Neural progenitor cell (in vitro differentiated cells): ENCODE measurements at places on chromosomes 12 and 14.

GRCh38 chr12:16880864-16881285 is 274.9 kb upstream of the LMO3 start:
- DNase-seq = peak; percentile 36

DNA sequence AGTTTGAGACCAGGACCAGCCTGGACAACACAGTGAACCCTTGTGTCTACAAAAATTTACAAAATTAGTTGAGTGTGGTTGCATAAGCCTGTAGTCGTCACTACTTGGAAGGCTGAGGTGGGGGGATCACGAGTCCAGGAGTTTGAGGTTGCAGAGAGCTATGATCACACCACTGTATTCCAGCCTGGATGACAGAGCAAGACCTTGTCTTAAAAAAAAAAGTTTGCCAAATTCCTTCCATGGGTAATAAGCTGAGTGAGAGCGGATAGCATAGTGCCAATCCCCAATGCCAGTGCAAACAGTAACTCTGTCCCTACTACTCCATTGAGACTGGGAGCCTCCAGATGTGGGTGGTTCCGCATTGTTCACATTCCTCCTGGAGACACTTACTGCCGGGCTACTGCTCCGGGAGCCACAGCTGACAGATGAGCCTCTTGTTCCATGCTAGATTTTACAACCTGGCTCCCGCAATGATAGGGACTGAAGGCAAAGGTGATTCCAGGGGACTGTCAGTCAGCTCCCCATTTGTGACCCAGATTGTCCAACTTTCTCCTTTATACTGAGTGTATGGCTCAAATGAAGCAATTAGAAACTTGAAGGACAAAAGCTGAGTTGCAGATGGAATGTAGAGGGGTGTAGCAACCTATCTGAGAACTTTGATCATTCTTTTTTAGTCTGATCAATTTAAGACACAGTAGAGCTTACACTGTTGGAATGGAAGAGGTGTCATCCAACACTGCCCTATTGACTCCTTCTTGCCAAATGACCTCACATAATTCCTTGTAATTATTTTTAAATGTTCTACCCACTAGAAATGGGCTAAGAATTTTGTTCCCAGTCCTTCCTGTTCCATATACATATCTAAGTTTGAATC is 13.4 kb upstream of the FRMD6 start:
- peak; percentile 71 for DNase-seq

DNA sequence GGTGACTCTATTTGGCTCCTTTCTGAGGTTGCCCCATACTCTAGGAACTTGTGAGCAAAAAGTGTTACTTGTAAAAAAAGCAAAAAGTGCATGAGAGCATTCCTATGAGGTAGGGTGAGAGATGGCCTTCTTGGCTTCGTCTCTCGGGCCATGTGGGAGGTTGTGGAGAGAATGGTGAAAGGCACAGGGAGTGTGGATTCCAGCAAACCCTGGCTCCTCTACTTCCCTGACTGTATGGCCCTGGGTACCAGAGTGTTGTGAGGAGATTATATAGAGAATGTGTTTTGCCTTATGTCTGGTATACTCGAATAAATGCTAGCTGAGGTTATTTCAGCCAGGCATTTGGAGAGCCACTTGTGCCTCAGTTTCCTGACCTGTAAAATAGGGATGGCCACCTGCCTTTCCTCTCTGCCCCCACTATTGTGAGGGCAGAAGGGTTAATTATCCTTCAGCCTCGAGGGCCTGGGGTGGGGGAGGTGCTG is 11.0 kb downstream of the PLEKHG3 start:
- DNase-seq = no peak

GRCh38 chr14:81401420-81402122 is 1.4 kb upstream of the STON2 start:
- DNase-seq = no peak

DNA sequence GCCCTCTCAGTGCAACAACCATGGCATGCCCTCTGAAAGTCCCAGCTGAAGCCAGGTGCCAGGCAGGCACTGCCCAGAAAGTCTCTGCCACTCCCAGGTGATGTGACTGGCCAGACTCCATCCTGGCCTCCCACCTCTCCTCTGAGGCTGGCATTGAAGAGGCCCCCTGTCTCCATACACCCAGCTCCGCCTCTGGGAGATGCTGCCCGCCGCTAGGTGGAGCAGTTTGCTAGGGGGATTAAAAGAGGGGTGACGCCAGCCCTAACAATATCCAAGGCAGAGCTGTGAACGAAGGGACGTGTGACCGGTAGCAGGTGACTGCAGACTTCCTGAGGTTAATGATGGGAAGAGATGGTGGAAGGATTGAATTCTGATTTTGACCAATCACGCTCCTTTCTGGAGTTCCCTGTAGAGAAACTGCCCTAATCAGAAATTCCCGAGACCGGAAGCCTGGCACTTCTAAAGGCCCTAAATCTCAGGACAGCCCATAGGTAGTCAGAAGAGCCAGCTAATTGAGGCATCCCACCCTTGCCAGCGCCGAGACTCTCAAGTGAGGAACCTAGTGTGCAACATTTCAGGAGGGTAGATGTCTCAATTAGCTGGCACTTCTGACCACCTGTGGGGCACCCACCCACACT is 8.3 kb upstream of the PLEK2 start:
- DNase-seq = peak; percentile 41

DNA sequence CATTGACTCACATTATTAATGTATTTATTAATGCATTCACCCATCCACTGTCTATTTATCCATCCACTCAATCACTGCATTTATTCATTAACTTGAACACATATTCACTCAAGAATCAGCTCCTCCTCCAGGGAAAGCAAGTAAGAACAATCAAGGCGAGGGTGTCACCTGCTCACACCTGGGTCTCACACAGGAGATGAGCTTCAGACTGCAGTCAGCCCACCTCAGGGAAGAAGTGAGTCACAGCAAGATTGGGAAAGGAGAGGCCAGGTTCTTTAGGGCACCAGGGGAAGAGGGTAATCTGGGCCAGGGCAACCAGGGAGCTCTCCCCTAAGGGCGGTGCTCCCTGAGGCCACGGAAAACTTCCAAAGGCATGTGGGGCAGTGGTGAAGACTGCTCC is 367.3 kb downstream of the BCL11B start:
- no peak for DNase-seq

DNA sequence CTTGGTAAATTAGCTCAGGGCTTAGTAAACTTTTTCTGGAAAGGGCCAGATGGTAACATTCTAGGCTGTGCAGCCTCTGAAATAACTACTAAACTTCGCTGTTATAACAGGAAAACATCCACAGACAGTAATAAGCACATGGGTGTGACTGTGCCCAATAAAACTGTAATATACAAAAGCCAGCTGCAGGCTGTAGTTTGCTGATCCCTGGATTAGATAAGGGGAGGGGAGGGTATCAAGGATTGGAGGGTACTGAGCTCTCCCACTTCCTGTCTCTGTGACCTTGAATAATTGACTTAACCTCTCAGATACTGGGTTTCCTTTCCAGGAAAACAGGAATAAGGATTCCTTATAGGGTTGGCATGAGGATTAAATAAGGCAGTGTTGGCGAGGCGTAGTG is 81.2 kb downstream of the CCDC60 start:
- no peak for DNase-seq

DNA sequence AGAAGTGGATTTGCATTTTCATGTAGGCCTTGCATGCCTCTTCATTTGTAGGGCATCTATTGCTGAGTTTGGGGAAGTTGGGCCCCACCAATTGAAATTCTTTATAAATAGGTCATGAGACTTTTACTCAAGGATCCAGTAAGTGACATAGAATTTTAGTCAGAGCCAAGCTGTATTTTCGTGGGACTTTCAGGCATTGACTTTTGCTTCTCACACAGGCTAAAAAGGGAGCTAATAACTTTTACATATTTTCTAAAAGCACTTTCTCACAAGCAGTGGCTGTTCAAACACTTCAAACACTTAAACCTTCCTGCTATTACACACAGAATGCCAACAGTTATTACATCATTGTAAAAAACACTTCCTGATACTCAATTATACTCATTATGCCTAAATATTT is 260.5 kb downstream of the MSRB3 start:
- DNase-seq = no peak

DNA sequence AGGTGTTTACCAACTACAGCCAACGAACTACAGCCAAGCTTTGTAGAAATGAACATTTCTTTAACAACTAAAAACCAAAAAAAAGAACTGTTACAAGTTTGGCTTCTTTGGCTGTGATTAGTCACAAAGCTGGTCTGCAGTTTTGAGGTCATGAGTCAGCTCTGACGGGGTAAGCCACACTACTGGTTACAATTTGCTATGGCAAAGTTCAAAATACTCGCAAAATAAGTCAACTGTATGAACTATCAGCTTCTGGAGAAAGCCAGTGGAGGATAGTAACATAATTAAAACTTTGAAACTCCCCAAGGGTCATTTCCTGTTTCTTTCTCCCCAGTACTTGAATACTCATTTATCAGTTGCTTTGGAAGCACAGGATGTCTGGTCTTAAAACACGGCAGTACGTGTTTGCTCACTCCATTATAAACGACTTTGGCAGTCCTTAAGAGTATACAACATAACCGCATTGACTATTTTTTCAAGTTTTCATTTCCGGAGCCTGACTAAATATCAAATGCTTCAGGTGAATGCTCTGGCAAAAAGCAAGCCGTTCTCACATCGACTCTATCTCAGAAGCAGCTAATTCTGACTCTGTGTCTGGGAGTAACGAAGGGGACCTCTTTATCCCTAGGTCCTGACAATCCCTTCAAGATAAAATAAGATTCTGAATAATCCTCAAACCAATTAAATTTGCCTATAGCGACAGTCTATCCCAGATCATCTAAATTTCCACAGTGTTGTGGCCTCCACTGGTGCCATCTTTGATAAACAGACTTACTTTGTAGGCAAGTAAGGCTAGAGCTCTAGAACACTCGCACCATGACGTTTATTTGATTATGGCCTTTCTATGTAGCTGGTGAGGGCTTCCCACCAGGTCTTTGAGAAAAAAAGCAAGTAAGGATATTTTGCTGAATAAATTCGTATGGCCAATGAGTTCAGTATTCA is 10.6 kb downstream of the PHLDA1 start:
- no peak for DNase-seq

GRCh38 chr12:13044906-13045299 is 722 bp downstream of the FAM234B start:
- DNase-seq = no peak

DNA sequence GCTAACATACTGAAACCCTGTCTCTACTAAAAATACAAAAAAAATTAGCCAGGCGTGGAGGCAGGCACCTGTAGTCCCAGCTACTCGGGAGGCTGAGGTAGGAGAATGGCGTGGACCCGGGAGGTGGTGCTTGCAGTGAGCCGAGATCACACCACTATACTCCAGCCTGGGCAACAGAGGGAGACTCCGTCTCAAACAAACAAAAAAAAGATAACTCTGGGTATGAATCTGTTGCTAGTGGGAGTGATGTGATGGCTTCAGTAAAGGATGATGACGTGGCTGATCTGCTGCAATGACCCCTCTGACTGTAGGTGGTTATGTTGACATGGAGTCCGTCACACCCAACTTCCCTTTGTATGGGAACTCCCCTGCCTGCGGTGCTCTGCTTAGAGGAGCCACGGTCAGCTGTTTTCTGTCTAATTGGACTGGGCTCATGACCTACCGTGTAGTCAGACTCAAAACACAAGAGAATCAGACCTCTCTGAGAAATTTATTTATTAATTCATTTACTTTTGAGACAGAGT is 59.1 kb upstream of the MED13L start:
- DNase-seq = no peak

DNA sequence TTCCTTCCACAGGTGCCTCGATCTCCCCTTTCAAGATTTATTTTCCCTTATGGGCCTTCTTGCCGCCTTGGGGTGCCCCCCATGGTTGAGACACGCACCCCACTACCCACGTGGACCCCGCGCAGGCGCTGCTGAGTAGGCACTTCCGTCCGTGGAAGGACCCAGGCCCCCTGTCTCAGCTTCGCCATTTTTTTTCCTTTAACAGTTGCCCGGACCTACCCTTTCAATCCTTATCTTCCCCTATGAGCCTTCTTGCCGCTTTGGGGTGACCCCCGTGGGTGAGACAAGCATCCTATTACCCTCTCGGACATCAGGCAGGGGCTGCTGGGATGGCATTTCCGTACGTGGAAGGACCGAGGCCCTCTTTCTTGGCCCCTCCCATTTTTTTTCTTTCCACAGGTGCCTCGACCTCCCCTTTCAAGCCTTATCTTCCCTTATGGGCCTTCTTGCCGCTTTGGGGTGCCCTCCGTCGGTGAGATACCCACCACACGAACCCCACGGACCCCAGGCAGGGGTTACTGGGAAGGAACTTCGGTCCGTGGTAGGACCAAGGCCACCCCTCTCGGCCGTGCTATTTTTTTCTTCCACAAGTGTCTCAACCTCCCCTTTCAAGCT is 268.2 kb downstream of the ALG10 start:
- no peak for DNase-seq

GRCh38 chr12:113684053-113684907 is 212.6 kb upstream of the LHX5 start:
- DNase-seq = peak; percentile 73

- DNase-seq = no peak
Measured at GRCh38 chr12:92953747-92954146, 24.7 kb upstream of the EEA1 start.

- DNase-seq = no peak
Measured at GRCh38 chr12:120508537-120508936, 12.6 kb downstream of the DYNLL1 start.

DNA sequence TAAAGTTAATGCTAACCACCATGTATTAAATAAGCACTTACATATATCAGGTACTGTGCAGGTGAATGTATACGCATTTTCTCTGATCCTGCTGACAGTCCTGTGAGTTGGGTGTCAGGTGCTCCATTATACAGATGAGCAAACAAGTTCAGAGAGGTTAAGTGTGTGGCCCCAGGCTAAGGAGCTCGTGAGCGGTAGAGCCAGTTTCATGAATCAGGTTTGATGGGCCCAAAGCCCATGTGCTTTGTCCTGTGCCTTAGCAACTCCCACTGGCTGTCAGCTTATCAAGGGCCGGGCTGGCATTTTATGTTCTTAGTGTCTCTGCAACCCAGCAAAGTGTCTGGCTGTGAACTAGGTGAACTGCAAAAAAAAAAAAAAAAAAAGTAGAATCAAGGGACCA is 701.2 kb upstream of the TBX3 start:
- no peak for DNase-seq

DNA sequence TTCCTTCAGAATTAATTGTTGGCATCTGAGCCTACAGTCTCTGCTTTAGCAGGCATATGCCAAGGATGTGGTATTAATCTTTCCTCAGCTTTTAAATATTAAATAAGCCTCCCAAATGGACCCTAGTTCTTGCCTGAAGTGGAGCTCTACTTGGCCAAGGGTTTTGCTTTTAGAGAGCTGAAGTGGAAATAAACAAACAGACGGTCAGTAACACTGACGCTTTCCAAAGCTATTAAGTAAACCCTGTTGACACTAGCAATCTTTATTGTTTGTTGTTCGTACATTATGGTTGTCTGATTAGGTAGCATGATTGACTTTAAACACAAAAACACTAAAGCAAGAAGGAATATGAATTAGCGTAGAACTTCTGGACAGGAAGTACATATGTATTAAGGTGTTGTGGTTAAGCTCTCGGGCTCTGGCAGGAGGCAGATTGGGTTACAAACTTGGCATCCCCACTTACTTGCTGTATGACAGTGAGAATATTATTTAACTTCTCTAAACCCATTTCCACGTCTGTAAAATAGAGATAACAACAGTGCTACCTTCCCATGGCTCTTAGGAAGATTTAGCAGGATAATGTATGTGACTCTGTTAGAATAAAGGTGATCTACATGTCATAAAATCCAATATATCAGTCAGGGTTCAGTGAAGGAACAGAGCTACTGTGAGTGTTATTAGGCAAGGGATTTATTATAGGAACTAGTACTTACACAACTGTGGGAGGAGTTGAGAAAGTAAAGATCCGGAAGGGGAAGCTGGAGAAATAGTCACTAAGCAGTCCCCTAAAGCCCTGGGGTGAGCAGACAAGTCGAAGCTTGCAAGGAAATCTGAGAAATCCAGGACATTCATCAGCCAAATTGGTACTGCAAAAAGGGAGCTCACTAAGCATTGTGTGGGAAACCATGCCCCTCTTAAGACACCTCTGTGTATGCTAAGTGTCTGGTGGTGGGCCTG is 92.2 kb upstream of the ATF7IP start:
- DNase-seq = no peak
